ENCODE measurements at places on chromosomes 12 and 14.

DNA sequence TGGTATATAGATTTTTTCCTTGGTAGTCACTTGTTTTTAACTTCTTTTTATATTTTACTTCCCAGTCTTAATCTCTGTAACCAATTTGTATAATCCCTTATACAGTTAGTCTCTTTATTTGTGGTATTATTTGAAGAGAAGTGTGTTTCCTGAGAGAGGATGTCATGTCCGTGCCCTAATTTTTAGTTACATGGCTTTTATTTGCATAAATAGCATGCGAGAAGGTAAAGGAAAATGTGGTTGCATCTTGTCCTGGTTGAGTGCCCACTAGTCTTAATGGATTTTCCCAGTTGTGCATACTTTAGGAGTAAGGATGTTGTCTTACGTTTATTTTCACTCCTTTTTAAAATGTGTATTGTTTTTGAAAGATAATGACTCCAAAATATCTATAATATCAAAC is 27.5 kb downstream of the RAP1B start:
- DNase-seq: no peak

GRCh38 chr12:14841761-14842160 is 1.6 kb downstream of the ART4 start:
- DNase-seq: no peak

GRCh38 chr12:113932381-113933196 is 33.5 kb downstream of the RBM19 start:
- no peak for DNase-seq

DNA sequence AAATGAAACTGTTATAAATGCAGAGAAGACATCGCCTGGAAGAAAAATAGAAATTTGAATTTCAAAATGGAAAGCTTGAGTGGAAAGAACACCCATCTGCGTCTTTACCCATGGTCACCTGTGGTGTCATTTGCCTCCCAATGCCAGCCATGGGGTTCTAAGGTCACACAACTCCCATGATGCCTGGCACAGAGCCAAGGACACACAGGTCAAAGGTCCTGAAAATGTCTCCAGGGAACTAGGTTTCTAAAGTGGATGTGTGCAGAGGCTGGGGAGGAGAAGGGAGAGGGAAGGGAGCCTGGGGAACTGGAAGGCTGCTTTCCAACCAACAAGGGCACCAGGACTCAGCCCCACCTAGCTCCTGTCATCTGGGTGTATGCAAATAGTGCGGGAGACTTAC is 724.0 kb upstream of the TMEM132C start:
- DNase-seq: no peak

GRCh38 chr12:9372202-9372601 is 164.0 kb upstream of the PZP start:
- no peak for DNase-seq

DNA sequence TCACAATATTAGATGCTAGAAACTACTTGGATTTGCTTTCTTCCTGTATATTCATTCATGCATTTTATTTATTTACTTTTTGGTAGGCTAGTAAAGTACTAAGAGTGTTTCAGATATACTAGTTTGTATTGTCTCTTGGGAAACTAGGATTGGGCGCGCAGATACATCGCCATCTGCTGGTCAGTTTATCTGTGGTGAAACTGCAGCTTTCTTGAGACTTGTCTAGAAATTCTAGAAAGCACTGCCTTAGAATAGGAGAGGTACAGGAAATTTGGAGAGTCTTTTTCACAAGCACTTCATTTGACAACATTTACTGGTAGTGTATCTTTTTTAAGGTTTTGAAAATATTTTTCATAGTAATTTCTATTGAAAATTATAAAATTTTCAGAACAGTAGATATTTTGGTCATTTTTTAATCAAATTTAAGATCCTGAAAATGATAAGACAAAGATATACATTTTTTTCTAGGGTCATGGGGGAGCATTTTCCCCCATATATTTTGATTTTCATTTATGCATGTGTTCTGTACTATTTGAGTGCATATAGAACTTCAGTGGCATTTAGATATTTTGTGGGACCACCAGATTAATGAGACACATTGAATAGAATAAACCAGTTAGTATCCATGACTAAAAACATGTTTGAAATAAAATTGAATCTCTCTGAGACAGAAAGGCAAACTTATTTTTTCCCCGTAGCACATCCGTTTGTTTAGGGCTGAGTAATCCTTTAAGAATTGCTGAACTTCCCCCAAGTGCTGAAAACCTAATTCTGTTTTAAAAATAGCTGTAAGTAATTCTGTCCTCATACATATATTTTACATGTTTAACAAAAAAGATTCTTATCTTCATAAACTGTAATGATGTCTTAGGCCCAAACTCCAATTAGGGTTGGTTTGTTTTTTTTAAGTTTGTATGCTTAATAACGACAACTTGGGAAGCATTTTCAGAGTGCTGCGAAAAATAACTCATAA is 44.5 kb downstream of the SLC38A6 start:
- peak; percentile 64 for DNase-seq

DNA sequence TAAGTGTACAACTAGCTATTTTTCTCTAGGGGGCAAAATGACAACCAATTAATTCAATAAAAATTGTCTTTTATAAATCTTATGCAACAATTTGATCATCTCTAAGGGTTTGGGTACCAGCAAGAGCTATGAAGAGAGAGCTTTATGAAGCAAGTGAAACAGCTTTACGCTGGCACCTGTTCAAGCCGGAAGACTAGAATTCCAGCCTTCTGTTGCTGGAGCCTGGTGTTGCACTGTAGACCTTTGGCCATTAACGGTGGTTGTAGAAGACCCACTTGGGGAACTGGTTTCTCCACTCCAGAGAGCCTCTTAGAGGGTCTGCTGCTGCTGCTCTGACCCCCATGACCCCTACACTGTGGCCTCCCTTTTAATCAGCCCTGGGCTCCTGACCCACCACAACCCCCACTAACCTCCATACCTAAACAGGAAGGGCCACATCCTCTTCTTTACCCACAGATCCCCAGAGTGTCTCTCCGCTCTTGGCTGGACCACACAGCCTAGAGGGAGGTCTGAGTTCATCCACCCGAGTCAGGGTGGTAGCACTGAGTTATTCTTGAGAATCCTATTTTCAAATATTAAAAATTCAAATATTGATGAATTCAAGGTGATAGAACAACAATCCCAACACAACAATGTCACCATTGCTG is 54.6 kb upstream of the STON2 start:
- DNase-seq: no peak

DNA sequence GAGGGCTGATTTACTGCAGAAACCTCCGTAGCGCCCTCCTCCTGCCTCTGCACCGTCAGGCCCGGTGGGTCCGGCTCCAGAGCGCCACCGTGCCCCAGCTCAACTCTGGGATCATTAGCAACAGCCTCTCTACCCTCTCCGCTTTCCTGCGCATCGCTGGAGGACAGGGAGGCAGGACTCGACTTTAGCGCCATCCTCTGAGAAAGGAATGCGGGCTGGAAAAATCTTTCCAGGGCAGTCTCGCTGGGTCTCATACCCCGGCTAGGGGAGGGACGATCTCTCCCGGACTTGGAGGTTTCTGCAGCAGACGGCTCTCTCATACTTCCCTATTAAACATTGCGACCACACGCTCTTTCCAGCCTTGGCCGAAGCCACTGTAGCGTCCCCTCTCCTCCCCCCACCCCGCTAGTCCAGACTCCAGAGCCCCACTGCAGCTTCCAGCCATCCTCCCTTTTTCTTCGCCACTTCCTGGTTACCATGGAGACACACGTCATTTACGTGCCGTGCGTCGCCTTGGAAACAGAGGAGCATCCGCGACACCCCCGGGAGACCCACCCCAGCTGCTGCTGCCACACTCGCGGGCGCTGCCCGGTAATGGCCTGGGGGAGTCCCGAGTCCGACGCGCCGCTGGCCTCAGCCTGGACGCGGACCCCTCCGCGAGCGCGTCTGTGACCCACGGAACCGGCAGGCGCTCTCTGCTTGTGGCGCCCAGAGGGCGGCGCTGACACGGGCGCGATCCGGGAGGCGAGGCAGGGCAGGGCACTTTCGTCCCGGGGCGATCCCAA is at the start of gene CCDC184:
TSS of gene CCDC184 (plus strand) at position 554 of the 785 bp plus-strand sequence. CDS start 479 bp downstream, outside the sequence.
- peak; percentile 84 for DNase-seq

- DNase-seq: no peak
These were observed 243.4 kb upstream of the PELI2 start for GRCh38 chr14:55874785-55875184.
